ENCODE measurements at places on chromosomes 4 and X.

- DNase-seq = no peak
Measured at GRCh38 chr4:60455380-60455779, 744.7 kb upstream of the ADGRL3 start.

- DNase-seq = no peak
Measured at GRCh38 chrX:151384807-151385206, 12.2 kb upstream of the VMA21 start.

- DNase-seq = no peak
Measured at GRCh38 chr4:40140196-40140595, 56.6 kb upstream of the RHOH start.

- DNase-seq = no peak
Measured at GRCh38 chr4:152169683-152170082, 366.2 kb downstream of the FBXW7 start.

DNA sequence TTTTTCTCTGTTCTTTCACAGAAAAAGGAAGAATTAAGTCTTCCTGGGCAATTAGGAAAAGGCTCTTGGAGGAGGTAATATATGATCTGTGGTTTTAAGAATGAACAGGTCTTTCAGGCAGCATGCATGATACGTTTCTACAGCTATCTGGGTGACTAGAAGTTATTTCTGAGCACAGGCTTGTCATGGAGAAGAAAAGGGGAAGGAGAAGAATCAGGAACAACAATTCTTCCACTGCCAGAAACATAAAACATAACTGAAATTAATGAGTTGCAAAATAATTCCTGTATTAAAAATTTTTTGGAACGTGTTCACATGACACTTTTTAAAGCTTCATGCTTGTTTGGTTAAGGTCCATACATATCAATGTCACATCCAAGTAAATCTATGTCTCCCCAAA, 17.7 kb upstream of the STIM2 start:
- no peak for DNase-seq

GRCh38 chrX:154082396-154083125, 15.0 kb downstream of the MECP2 start:
- no peak for DNase-seq

GRCh38 chr4:628311-628741, 3.0 kb downstream of the PDE6B start:
- DNase-seq = no peak

DNA sequence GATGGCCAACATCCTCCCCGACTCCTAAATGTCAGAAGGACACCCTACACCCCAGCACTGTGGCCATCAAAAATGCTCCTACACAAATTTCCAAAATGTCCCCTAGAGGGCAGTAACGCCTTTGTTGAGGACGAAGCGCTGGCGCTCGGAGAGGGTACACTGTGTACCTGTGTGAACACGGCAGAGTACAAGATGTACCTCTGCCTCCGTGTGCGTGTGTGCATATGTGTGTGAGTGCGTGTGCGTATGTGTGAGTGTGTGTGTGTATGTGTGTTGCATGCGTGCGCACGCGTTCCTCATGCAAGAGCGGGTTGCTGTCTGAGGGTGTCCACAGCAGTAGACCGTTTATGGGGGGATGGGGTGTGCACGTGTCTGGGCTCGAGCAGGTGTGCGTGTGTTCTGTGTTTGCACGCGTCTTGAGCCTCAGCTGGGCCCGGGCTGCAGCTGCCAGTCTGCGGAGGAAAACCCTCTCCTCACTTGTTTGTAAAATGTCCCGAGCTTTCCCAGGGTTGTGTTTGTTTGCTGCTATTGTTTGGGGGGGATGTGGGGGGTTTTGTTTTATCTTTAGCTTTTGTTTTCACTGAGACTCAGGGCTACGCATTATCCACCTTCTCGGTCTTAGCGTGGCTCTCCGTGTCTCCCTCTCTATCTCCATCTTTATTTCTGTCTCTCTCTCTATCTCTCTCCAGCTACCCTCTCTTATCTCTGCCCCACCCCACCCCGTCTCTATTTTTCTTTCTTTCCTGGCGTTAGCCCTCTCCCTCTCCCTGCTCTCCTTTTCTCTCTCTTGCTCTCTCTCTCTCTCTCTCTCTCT, 10.4 kb upstream of the TSPYL2 start:
- DNase-seq = peak; percentile 83
